B cell (primary cell): ENCODE measurements at places on chromosomes 4 and X. TPM values are rescaled to one million over a fixed set of nuclear protein-coding genes. Genes with fewer than 3 reads are reported as not detected.

DNA sequence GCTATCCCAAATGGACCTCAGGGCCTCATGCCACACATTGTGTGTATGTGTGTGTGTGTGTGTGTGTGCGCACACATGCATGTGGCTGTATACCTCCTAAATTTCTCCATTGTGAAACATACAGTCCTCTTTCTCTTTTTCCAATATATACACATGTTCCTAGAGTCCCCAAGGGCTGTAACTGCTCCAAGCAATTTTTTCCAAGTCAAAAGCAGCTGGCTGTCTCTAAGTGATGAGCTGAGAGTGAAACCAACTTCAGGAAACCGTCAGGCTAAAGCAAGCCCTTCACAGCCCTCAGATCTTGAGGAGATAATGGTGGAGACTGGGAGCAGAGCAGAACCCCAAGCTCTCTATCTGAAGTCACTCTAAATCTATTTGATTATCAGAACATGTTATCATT lies 496.1 kb upstream of the DIPK2B start:
- no peaks in the 10 kb centered on the region for H3K4me1 ChIP-seq
- no peaks in the 10 kb centered on the region for H3K36me3 ChIP-seq
- H3K27ac ChIP-seq, result no peak overlapping the region
- no peaks in the 10 kb centered on the region for H3K27me3 ChIP-seq

DNA sequence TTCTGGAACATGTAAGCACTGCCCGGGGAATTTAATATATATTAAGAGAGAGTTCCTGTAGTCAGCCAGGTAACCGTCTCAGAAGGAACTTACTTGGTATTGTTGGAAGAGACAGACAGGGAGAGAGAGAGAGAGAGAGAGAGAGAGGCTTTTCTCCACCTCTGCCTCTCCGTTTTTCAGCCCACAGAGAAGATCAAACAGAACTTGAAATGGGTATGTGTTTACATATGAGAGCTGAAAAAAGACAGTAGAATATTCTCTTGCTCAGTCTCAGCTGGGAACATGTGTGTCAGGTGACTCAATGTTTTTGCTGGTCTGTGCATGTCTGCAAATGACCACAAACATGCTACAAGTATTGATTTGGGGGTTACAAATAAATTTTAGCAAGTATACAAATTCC lies 81.9 kb downstream of the MAGED1 start:
- H3K36me3 ChIP-seq, result no peaks in the 10 kb centered on the region
- H3K4me3 ChIP-seq, result no peak overlapping the region
- DNase-seq, result no peak
- H3K4me1 ChIP-seq, result no peaks in the 10 kb centered on the region
- no peaks in the 10 kb centered on the region for H3K27me3 ChIP-seq

- H3K27ac ChIP-seq, result no peak overlapping the region
- peaks cover 4% of the 10 kb centered on the region for H3K4me1 ChIP-seq
- no peak for DNase-seq
- H3K27me3 ChIP-seq, result no peaks in the 10 kb centered on the region
- peaks cover 60% of the 10 kb centered on the region for H3K36me3 ChIP-seq
- no peak overlapping the region for H3K4me3 ChIP-seq
Observed at GRCh38 chr4:48570646-48571220, 80.7 kb downstream of the ZAR1 start.

- peak; percentile 13 for DNase-seq
- no peak overlapping the region for H3K4me3 ChIP-seq
- no peak overlapping the region for H3K27ac ChIP-seq
- no peaks in the 10 kb centered on the region for H3K27me3 ChIP-seq
- H3K36me3 ChIP-seq, result no peaks in the 10 kb centered on the region
Observed at GRCh38 chr4:73735231-73735630, 5.1 kb upstream of the CXCL8 start.

DNA sequence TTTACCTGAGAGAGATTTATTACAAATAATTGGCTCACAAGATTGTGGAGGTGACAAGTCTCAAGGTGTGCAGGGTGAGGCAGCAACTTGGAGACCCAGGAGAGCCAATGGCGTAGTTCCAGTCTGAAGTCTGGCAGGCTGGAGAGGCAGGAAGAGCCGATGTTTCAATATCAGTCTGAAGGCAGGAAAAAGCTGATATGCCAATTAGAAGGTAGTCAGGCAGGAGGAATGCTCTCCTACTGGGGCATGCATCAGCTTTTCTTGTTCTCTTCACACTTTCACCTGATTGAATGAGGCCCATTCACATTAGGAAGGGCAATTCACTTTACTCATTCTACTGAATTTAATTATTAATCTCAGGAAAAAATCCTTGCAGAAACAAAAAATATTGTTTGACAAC lies 1351.7 kb upstream of the ADGRL3 start:
- no peak overlapping the region for H3K27ac ChIP-seq
- DNase-seq, result no peak
- no peaks in the 10 kb centered on the region for H3K4me1 ChIP-seq

DNA sequence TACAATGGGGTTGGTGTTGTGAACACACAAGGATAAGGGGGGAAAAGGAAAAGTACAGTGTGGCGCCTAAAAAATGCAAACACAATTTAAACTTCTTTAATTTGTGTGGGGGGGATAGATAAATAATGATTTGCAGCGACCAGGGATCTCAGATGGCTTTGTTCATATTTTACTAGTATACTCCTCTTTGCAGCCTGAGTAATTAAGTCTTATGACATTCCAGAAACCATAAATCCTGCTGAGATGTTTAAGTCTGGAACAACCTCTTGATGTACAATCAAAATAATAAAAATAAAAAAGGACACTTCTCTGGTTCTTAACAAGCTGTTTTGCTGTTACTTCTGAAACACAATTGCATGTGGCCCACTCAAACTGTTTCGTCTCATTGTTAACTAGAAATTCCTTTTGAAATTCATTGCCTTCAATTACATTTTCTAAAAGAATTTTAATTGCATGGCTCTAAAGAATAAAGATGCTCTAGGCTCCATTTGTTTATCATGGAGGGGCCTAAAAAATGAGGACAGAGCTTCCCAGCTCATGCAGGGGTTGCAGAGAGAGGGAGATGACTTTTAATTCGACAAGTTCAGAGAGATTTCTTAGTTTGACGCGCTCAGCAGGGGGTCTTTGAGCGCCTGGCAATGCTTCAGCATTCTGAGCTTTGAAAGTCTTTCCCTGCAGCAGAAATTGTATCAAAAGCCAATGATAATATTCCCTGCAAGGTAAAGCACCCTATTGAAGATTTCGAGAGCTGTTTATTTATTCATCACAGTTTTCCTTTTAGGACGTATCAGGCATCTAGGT lies 892.4 kb upstream of the TENM3 start:
- H3K36me3 ChIP-seq, result no peaks in the 10 kb centered on the region
- H3K4me3 ChIP-seq, result no peak overlapping the region
- H3K27me3 ChIP-seq, result no peaks in the 10 kb centered on the region
- no peak for DNase-seq

GRCh38 chrX:154516656-154517100 lies 646 bp upstream of the FAM3A start:
- peak overlapping the region; percentile 60 for H3K4me3 ChIP-seq
- H3K4me1 ChIP-seq, result peaks cover 4% of the 10 kb centered on the region
- peak overlapping the region; percentile 71 for H3K27ac ChIP-seq
- no peaks in the 10 kb centered on the region for H3K27me3 ChIP-seq

- no peaks in the 10 kb centered on the region for H3K36me3 ChIP-seq
- H3K4me3 ChIP-seq, result no peak overlapping the region
- no peak overlapping the region for H3K27ac ChIP-seq
- H3K4me1 ChIP-seq, result no peaks in the 10 kb centered on the region
- no peaks in the 10 kb centered on the region for H3K27me3 ChIP-seq
- DNase-seq, result no peak
Observed at GRCh38 chr4:188138227-188138626, 1.0 kb upstream of the TRIML1 start.

DNA sequence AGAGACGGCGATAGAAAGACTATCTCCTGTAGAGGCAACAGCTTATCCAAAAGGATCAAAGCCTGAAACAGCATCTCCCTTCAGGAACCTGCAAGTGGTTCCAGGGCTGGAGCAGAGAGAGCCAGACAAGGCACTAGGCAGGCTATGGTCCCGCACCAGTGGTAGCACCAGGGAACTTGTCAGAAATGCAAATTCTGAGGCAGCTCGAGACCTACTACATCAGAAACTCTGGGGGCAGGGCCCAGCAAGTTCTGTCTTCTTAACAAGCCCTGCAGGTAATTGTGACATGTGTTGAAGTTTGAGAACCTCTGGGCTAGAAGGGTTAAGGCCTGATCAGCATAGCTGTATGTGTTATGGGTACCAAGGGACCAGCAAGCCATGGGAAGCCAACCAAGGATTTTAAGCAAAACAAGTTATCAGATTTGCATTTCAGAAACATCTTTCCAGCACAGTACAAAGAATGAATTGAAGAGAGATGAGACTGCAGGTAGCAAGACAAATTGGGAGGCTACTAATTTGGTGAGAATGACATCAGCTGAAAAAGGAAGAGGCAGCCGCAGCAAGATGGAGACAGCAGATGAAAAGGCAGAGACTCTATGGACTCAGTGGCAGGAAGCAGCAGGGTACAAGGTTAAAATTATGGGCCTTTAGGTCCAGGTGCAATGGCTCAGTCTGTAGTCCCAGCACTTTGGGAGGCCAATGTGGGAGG lies 139.7 kb downstream of the TSPAN5 start:
- H3K4me3 ChIP-seq, result no peak overlapping the region
- H3K27me3 ChIP-seq, result no peaks in the 10 kb centered on the region
- H3K36me3 ChIP-seq, result no peaks in the 10 kb centered on the region
- H3K4me1 ChIP-seq, result peaks cover 22% of the 10 kb centered on the region
- peak; percentile 73 for DNase-seq

- DNase-seq, result no peak
- no peak overlapping the region for H3K27ac ChIP-seq
- no peak overlapping the region for H3K4me3 ChIP-seq
- no peaks in the 10 kb centered on the region for H3K36me3 ChIP-seq
Observed at GRCh38 chr4:3706565-3707422, 59.4 kb upstream of the ADRA2C start.

GRCh38 chr4:138982754-138983153 lies 32.8 kb upstream of the NOCT start:
- H3K4me1 ChIP-seq, result peaks cover 16% of the 10 kb centered on the region
- no peaks in the 10 kb centered on the region for H3K36me3 ChIP-seq
- no peak for DNase-seq

- no peaks in the 10 kb centered on the region for H3K36me3 ChIP-seq
- DNase-seq, result no peak
- no peaks in the 10 kb centered on the region for H3K4me1 ChIP-seq
- H3K27ac ChIP-seq, result no peak overlapping the region
- H3K4me3 ChIP-seq, result no peak overlapping the region
Observed at GRCh38 chr4:189311251-189311650, 629.4 kb upstream of the FRG1 start.

DNA sequence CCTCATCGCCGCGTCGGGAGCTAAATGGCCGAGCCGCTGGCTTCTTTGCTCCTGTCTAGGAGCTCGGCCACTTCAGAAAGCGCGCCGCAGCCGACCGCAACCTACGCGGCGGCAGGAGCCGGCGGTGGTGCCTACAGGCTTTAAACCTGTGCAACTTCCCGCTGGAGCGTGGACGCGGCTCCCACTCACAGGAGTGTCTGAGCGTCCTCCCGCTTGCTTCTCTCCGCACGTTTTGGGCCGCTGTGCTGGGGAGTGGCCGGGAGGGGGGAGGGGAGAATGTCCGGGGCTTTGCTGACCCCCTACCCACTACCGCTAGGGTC lies 1.0 kb downstream of the NHSL2 start:
- no peak for DNase-seq

DNA sequence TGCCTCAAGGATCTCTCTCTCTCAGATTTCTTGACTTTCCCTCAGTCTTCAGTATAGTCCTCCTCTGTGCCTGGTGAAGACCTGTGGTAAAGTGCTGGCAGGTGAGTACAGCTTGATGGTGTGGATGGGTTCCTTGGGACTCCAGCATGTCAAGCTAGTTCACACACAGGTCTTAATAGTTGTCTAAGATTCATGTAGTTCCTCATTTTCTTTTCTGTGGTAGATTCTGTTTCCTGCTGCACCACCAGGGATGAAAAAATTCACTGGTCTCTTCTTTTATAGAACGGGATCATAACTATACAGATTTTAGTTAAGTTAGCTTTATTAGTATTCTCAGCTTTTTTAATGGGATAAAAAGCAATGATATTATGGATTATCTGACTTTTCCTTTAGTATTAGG lies 32.5 kb upstream of the PAQR3 start:
- H3K4me3 ChIP-seq, result no peak overlapping the region
- H3K36me3 ChIP-seq, result no peaks in the 10 kb centered on the region
- H3K4me1 ChIP-seq, result no peaks in the 10 kb centered on the region
- no peaks in the 10 kb centered on the region for H3K27me3 ChIP-seq

DNA sequence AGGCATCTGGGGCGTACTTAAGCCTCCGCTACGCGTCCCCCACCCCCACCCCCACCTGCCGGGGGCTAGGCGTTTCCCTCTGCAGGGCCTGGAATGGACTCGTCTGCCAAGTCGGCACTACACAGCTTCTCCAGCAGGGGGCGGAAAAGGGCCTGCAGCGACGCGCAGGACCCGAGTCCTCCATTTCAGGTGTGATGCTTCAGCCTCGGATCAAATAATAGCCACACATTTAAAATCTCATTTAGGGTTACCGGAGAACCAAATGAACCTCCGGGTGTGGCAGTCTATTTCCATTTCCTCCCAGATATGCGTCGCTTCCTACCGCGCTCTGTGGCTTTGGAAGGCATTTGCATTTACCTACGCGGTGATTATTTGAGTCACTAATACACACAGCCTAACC lies 2.9 kb downstream of the PAK3 start:
- peaks cover 17% of the 10 kb centered on the region for H3K4me1 ChIP-seq
- no peak overlapping the region for H3K4me3 ChIP-seq
- no peaks in the 10 kb centered on the region for H3K27me3 ChIP-seq
- H3K27ac ChIP-seq, result no peak overlapping the region
- DNase-seq, result peak; percentile 51

GRCh38 chrX:68997911-68998310 lies 167.3 kb downstream of the PJA1 start:
- no peaks in the 10 kb centered on the region for H3K4me1 ChIP-seq
- H3K4me3 ChIP-seq, result no peak overlapping the region
- no peak overlapping the region for H3K27ac ChIP-seq
- no peak for DNase-seq
- H3K27me3 ChIP-seq, result no peaks in the 10 kb centered on the region

DNA sequence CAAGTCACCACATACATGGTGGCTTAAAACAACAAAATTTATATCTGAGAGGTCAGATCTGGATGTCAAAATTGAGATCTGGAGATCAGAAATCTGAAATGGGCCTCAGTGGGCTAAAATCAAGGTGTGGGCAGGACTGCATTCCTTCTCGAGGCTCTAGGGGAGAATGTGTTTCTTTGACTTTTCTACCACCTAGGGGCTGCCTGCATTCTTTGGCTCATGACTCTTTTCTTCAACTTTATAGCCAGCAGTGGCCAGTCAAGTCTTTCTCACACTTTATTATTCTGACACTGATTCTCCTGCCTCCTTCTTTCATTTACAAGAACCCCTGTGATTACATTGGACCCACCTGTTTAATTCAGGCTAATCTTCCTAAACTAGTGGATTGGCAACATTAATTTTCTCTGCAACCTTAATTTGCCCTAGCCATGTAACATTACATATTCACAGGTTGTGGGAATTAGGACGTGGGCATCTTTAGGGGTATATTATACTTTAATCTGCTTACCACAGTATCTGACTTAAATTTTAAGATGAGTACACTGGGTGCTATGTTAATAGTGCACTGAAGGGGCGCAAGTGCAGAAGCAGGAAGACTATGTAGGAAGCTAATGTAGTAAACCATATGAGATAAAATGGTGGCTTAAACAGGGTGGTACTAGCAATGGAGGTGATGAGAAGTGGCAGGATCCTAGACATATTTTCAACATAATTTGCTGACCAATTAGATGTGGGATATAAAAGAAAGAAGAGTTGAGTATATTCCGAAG lies 188.0 kb downstream of the SLC4A4 start:
- H3K27me3 ChIP-seq, result no peaks in the 10 kb centered on the region
- H3K36me3 ChIP-seq, result no peaks in the 10 kb centered on the region
- no peak overlapping the region for H3K27ac ChIP-seq
- H3K4me1 ChIP-seq, result no peaks in the 10 kb centered on the region
- no peak overlapping the region for H3K4me3 ChIP-seq
- DNase-seq, result no peak

CORIN gene
- total RNA-seq, result 0.25 TPM in 1 of 2 replicates, not detected in the other

SAGE1 gene
- total RNA-seq, result not detected in 2 replicates

HERC6 gene
- 10.9 and 11.3 TPM in 2 replicates for total RNA-seq

TET2 gene
- total RNA-seq, result 51.1 and 56.8 TPM in 2 replicates

LEF1 gene
- 1.6 and 2.4 TPM in 2 replicates for total RNA-seq
